Nephron progenitor cell (in vitro differentiated cells): ENCODE measurements at places on chromosomes 1 and 21.
A peak's percentile ranks its signal among the peaks of the same experiment; 100 is the strongest.

- no peak for DNase-seq
- no peaks in the 10 kb centered on the region for H3K36me3 ChIP-seq
- H3K27me3 ChIP-seq = peaks cover 9% of the 10 kb centered on the region
- peaks cover 7% of the 10 kb centered on the region for H3K4me1 ChIP-seq
Observed at GRCh38 chr1:109171646-109172045, 42.1 kb upstream of the SARS1 start.

DNA sequence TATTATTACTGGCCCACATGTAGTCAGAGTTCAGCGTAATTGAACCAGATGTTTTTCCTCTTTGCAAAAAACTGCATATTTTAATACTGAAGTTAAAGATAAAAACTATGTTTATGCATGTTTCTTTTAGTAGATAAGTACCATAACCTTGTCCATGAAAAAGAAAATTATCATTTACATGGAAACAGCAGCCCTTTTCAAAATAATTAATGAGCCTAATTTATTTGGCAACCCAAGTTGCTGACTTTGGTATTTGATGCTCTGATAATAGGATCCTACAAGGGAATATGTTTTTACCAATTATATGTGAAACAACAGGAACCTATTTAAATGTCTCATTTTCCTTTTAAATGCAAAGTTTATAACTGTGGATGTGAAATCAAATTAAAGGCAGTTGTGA is 281.3 kb upstream of the C1orf105 start:
- no peak overlapping the region for H3K4me3 ChIP-seq
- peaks cover 24% of the 10 kb centered on the region for H3K4me1 ChIP-seq
- no peak for DNase-seq
- no peak overlapping the region for H3K27ac ChIP-seq
- no peaks in the 10 kb centered on the region for H3K36me3 ChIP-seq

- H3K36me3 ChIP-seq = peaks cover 24% of the 10 kb centered on the region
- no peak for DNase-seq
- H3K27me3 ChIP-seq = peaks cover 6% of the 10 kb centered on the region
- peaks cover 76% of the 10 kb centered on the region for H3K4me1 ChIP-seq
- H3K4me3 ChIP-seq = no peak overlapping the region
- H3K27ac ChIP-seq = peak overlapping the region; percentile 89
Observed at GRCh38 chr1:164709126-164709525, 150.1 kb downstream of the PBX1 start.

GRCh38 chr1:246427611-246428010 is 79.5 kb downstream of the SMYD3 start:
- H3K36me3 ChIP-seq = peaks cover 10% of the 10 kb centered on the region
- H3K4me3 ChIP-seq = no peak overlapping the region
- H3K4me1 ChIP-seq = peaks cover 5% of the 10 kb centered on the region
- no peak overlapping the region for H3K27ac ChIP-seq
- no peaks in the 10 kb centered on the region for H3K27me3 ChIP-seq

- H3K27me3 ChIP-seq = peaks cover 13% of the 10 kb centered on the region
- peaks cover 36% of the 10 kb centered on the region for H3K36me3 ChIP-seq
- H3K4me1 ChIP-seq = no peaks in the 10 kb centered on the region
- no peak overlapping the region for H3K27ac ChIP-seq
- no peak for DNase-seq
Observed at GRCh38 chr1:113991467-113991997, 12.3 kb downstream of the OLFML3 start.

DNA sequence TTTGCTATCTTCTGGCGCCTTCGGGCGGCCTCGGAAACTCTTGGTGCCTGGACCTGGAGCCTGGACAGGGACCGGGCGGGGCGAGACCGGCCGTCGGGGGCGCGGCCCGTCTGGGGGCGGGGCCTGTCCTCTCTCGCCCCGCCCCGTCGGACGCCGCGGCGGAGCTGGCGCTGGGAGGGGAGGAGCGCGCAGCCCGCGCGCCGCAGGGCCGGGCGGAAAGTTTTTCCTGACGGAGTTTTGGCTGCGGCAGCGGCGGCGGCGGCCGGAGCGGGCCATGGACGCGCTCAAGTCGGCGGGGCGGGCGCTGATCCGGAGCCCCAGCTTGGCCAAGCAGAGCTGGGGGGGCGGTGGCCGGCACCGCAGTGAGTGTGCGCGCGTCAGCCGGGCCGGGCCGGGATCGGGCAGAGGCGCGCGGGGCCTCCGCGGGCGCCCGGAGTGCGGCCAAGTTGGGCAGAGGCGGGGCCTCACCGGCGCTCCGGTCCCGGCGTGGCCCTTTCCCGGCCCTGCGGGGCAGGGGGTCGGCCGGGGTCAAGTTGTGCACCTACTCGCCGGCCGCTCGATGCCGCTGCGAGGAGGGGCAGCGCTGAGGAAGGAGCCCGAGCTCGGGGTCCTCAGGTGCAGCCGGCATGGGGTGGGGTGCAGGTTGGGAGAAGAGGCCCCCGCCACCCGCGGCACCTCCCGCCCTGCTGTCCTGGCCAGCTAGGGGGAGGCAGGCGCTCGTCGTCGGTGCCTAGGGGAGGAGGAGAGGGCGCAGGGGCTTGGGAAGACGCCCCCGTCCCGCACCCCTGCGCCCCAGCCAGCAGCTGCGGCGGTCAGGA is at the start of gene LDLRAP1:
TSS of gene LDLRAP1 (plus strand) at position 182 of the 818 bp plus-strand sequence. CDS start at position 275, 93 bp downstream.
- H3K27ac ChIP-seq = no peak within 1 kb of the TSS
- H3K4me3 ChIP-seq = peak within 1 kb of the TSS; percentile 78
- DNase-seq = peak; percentile 80
- peaks cover 5% of the 10 kb centered on the region for H3K4me1 ChIP-seq
- peaks cover 63% of the 10 kb centered on the region for H3K27me3 ChIP-seq

DNA sequence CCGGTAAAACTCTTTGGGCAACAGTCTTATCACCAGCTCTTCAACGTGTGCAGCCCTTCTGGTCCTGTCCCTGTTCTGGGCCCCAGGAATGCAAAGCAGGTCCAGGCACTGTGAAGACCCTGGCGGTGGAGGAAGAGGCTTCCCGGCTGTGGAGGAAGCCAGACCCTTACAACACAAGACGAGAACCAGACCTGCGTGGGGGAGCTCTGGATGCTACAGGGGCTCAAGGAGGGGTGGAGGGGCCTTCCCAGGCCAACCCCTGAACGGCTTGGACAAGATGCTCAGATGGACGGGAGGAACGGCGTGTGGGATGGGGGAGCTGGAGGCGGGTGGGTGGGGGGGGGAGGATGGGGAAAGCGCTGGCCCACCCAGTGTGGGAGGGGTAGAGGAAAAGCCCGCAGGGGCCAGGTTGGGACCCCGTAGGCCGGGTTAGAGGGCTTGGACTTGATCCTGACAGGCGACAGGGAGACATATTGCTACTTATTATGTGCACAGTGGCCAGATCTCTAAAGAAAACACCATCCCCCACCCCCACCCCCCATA is 5.1 kb upstream of the OLIG2 start:
- peaks cover 98% of the 10 kb centered on the region for H3K27me3 ChIP-seq
- H3K4me1 ChIP-seq = peaks cover 19% of the 10 kb centered on the region
- no peak for DNase-seq
- no peak overlapping the region for H3K27ac ChIP-seq
- peak overlapping the region; percentile 74 for H3K4me3 ChIP-seq

GRCh38 chr1:236491469-236492136 is 32.2 kb upstream of the LGALS8 start:
- no peak overlapping the region for H3K4me3 ChIP-seq
- H3K36me3 ChIP-seq = no peaks in the 10 kb centered on the region
- H3K4me1 ChIP-seq = peaks cover 60% of the 10 kb centered on the region
- peaks cover 3% of the 10 kb centered on the region for H3K27me3 ChIP-seq
- H3K27ac ChIP-seq = no peak overlapping the region
- no peak for DNase-seq

- DNase-seq = no peak
- no peaks in the 10 kb centered on the region for H3K4me1 ChIP-seq
- no peak overlapping the region for H3K27ac ChIP-seq
- H3K27me3 ChIP-seq = peaks cover 15% of the 10 kb centered on the region
Observed at GRCh38 chr1:209769171-209769904, 13.5 kb downstream of the TRAF3IP3 start.

DNA sequence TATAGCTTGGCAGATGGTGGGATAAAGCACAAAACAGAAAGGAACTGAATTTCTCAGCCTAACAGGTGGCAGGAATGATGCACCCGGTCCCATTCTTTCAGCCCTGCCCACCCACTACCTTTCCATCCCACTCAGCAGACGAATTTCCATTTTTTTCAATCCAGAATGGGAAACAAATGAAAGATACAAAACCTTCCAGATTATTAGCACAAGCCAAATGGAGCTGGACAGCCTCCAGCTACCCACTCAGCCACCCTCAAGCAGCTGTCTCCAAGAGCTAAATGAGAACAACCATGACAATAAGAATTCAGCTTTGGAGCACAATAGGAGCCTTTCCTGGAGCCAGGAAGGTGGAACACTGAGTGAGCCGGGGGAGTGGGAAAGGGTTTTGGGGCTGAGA is 96.3 kb upstream of the ST6GALNAC5 start:
- H3K36me3 ChIP-seq = no peaks in the 10 kb centered on the region
- no peaks in the 10 kb centered on the region for H3K27me3 ChIP-seq
- peaks cover 5% of the 10 kb centered on the region for H3K4me1 ChIP-seq

DNA sequence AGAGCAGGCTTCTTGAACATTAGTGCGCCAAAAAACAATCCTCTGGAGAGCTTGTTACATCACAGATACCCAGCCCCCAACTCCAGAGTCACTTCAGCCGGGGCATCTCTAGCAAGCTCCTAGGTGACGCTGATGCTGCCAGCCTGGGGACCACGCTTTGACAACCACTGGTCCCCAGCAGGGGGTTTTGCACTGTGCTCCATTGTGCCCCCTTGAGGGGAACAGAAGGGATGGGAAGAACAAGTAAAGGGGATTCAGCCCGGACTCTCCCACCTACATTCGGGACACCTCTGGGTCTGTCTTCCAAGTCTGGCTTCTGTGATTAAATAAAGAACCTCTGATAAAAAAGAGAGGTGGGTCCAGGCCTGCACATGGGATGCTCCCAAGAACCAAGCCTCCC is 60.4 kb downstream of the ATP5PO start:
- H3K27me3 ChIP-seq = peaks cover 8% of the 10 kb centered on the region
- H3K4me1 ChIP-seq = peaks cover 22% of the 10 kb centered on the region
- H3K27ac ChIP-seq = no peak overlapping the region
- H3K4me3 ChIP-seq = no peak overlapping the region

DNA sequence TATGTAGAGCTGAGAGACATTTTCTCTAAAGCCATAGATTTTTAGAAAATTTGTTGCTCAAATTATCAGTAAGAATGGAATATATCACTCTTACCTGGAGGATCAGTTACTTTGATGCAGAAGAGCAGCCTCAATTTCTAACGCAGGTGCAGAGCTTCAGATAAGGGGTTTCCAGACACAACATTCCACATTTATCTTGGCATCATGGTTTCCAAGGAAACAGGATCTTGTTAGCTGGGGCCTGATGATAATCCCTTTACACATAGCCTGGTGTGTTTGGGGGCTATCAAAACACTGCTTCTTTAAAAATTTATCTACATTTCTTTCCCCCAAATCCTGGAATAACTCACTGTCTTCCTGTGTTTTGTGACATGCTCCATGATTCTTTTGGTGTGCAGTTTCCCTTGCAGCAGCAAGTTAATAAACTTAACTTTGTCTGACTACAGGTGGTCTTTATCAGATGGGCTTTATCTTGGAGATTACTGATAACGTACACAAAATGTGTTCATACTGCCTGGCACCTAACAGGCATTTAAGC is 2.7 kb upstream of the STX12 start:
- no peak for DNase-seq
- H3K4me3 ChIP-seq = no peak overlapping the region
- peaks cover 13% of the 10 kb centered on the region for H3K27me3 ChIP-seq

DNA sequence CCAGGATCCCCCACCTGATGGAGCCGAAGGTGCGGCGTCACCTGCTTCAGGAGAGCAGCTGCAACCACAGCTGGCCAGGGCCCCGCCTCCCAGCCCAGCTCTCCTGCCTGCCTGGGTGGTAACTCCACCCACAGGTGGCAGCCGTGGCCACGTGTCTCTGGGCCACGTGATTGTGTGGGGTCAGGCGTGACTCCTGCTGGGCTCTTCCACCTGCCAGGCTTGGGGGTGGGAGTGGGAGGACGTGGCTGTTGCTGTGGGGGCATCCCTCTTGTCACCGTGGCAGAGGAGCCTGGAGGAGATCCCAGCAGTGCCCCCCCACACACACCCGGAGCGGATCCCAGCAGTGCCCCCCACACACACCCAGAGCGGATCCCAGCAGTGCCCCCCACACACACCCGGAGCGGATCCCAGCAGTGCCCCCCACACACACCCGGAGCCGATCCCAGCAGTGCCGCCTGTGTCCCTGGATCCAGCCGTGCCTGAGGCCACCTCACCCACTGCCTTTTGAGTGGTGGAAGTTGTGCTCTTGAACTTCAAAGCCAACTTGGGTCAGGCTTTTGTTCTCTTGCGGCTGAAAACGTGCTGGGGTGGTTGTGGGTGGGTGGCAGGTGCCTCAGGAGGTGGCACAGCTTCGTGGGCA is 32.2 kb downstream of the POFUT2 start:
- peaks cover 2% of the 10 kb centered on the region for H3K27me3 ChIP-seq
- DNase-seq = no peak
- H3K4me1 ChIP-seq = peaks cover 34% of the 10 kb centered on the region
- H3K27ac ChIP-seq = no peak overlapping the region

DNA sequence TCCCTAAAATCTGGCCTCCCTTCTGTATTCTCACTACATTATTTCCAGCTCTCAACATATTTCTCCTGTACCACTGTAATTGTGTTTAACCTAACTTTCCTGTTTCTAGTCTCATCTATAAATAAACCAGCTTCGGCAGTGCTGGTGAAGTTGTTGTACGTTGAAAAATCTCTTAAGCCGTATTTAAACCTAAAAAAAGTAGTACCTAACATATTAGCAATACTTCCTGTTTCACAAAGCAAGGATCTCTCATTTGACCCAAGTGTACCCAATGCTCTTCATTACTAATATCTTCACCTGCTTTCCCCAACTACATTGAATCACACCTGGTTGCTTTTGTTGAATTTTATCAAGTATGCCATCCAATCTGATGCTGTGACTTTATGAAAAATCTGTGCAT is 42.2 kb upstream of the RGS21 start:
- no peaks in the 10 kb centered on the region for H3K36me3 ChIP-seq
- H3K27me3 ChIP-seq = no peaks in the 10 kb centered on the region
- no peak overlapping the region for H3K27ac ChIP-seq
- H3K4me3 ChIP-seq = no peak overlapping the region
- no peaks in the 10 kb centered on the region for H3K4me1 ChIP-seq

DNA sequence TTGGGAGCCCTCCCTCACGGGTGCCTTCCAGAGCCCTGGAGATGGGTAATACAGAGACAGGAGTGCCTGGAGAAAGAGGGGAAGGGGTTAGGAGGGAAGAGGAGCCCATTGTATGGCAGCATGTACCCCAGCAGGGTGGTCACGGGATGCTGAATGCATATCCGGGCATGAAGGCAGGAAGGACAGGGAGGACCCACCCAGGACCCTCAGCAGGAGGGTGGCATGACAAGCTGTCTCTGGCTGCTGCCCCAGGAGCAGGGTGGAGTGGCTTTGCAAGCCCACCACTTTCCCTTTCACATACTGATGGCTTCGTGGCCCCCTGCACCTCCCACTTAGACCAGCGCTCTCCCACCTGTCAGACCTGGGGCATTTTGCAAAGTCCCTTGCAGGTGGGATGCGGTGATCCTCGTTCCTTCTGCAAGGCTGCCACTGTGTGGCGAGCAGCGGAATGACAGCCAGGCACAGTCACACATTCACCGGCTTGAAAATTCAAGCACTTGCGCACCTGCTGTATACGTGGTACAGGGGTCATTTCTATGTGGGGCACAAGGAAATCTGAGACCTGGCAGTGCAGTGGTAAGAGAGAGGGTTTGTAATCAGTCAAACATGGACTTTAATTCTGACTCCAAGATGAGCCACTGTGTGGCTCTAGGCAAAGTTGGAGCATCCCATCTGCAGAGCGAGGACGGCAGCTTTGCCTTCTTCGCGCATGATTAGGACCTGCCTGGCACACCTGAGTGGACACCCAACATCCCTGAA is 53.2 kb upstream of the TMEM51 start:
- peaks cover 42% of the 10 kb centered on the region for H3K27me3 ChIP-seq
- no peak overlapping the region for H3K4me3 ChIP-seq
- DNase-seq = peak; percentile 75
- H3K36me3 ChIP-seq = no peaks in the 10 kb centered on the region
- peaks cover 39% of the 10 kb centered on the region for H3K4me1 ChIP-seq
